Activated T-cell treated with anti-CD3 and anti-CD28 coated beads for 1 hour (primary cell): ENCODE measurements at places on chromosomes 4 and X.

GRCh38 chr4:123444290-123444731, 47.7 kb downstream of the SPRY1 start:
- DNase-seq = no peak

- no peak for DNase-seq
Measured at GRCh38 chr4:26144526-26145155, 176.2 kb upstream of the RBPJ start.

DNA sequence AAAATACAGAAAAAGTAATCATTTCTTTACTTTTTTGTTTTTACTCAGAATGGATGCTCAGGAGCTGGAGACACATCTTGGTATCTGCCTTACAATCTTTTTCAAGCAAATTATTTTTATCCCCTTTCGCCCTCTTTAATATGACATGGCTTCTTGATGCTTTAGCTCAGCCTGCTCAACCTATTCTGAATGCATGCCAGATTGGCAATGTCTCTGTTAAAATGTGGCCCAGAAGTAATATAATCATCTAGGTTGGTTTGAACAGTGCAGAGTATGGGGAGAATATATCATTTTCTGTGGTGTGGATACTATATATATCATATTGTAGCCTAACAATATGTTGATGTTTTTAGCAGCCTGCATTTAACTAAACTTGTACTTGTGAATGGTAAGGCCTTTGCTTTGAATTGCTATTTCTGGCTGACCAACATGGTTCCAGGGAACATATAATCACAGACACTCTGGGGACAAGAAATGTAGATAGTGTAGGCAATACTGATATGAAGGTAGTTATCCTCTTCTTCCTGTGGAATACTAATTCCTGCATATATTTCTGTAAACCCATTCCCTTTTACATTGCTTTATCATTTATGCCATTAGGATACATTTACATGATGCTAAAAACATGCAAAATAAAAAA, 282.7 kb downstream of the PPP3CA start:
- no peak for DNase-seq

- DNase-seq = no peak
Measured at GRCh38 chr4:4805887-4806286, 53.6 kb upstream of the MSX1 start.

DNA sequence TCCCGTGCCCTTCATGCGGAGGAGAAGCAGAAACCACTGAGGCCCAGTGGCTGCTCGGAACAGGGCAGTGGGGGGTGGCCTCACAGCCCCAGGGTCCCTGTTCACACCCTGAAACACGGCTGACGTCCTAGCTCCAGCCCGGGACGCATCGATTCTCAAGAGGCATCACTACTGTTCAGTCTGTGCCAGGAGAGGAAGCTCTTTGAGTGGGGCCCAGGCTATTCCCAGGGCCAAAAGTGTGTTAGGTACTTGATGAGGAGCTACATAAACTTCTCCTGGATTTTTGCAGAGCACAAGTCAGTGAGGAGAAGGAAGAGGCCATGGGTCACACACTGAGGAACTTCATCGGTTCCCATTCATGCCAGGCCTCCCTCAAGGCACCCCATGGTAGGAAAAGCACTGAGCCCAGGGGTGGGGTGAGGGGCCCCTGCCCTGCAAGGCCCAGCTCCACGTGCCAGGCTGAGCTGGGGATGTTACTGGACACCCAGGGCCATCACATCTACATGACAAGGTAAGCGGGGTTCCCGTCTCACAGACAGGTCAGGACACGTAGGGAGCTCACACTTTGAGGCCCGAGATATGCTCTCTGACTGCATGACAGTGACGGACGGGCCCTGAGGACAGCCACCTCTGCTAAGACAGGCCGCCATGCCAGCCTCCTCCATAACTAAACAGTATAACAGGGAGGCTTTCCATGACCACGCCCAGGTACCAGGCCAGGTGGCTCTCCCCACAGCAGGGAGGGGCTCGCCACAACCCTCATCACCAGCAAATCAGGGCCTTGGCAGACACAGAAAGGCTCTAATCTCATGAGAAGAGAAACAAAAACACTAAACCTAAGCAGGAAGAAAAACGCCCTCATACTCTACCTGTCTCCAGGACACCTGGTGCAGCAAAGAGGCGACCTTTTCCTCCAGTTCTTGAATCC, 12.4 kb downstream of the TNIP2 start:
- no peak for DNase-seq

- no peak for DNase-seq
Measured at GRCh38 chrX:9635803-9636202, 129.8 kb downstream of the GPR143 start.

DNA sequence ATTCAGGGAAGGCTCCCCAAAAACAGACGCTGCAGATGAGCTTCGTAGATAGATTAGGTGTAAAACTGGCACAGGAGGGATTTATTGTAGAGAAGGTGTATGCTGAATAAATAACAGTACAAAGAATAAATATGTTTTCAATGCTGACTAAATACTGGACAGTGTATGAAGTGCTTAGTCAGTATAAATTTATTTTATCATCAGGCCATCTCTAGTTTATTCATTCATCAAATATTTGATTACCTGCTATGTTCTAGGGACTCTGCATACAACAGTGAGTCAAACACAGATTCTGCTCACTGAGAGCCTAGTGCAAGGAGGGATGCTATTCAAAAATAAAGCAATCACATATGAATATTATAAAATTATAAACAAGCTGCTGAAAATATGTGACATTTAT, 63.6 kb upstream of the TSPAN5 start:
- DNase-seq = no peak

GRCh38 chr4:135533053-135533452, 1331.5 kb upstream of the PABPC4L start:
- no peak for DNase-seq

DNA sequence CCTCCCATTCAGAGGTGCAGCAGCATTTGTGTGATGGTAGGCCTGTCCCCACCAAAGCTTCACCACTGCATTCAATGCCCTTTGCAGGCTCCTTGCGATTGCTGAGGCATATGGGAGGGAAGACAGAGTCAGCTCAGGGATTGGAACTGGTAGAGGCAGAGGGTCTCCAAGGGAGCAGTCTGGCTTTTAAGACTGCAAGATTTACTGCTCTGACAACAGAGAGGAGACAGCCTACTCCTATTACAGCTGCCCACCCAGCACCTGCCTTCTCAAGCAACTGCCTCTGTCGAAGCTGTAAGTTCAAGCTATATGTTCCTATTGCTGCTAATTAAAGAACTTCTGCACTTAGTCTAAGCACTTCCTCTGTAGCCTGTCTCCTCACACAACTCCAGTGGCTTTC, 481.8 kb downstream of the FGF13 start:
- DNase-seq = no peak
